B cell (primary cell): ENCODE measurements at places on chromosomes 2 and 18.

GRCh38 chr2:114089636-114090319 is 199.9 kb downstream of the ACTR3 start:
- no peak for DNase-seq

- no peak for DNase-seq
Observed at GRCh38 chr2:148546270-148546669, 98.3 kb upstream of the EPC2 start.

- DNase-seq = no peak
Observed at GRCh38 chr2:65055422-65056214, 598 bp upstream of the CEP68 start.

GRCh38 chr2:196213252-196213980 is 42.0 kb upstream of the STK17B start:
- no peak for DNase-seq

DNA sequence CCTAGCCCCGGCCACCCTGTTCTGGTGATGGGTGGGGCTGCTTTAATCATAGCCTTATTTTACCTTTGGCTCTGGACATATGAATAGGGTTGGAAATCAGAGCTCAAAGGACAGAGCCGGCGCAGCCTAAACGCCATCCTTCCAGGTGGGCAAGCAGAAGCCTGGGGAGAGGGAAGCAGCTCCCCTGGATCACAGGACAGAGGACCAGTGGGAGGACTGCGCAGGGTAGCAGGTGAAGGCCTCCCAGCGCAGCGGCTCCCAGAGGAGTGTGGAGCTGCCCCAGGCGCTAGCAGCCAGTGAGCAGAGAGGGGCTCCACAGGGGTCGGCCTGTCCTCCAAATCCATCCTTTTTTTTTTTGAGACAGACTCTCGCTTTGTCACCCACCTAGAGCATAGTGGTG is 16.4 kb upstream of the CYS1 start:
- DNase-seq = no peak

DNA sequence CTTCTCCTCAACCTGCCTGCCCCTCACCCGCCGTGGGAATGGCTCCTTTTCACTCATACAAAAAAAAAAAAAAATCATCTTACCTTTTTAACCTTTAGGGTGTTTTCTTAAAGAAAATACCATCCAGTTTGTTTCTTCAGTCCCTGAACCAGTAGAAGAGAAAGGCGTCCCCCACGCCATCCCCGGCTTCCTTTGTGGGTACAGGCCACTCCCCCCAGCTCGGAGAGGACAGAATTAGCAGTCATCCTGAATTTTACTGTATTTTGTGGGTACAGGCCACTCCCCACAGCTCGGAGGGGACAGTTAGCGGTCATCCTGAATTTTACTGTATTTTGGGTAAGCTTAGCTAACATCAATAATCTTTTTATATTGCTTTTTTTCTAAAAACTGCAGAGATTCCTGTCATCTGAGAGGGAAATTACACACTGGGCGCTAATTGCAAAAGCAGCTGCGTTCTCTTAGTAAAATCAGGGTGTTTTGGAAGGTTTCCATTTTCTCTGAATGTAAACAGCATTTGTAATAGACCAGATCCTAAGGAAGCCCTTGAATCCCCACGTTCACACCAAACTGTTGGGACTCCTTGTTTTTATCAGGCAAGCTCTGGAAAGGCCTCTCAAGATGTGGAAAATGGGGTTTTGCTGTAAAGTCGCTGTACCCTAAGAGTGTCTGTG is 72.5 kb downstream of the NFATC1 start:
- no peak for DNase-seq

DNA sequence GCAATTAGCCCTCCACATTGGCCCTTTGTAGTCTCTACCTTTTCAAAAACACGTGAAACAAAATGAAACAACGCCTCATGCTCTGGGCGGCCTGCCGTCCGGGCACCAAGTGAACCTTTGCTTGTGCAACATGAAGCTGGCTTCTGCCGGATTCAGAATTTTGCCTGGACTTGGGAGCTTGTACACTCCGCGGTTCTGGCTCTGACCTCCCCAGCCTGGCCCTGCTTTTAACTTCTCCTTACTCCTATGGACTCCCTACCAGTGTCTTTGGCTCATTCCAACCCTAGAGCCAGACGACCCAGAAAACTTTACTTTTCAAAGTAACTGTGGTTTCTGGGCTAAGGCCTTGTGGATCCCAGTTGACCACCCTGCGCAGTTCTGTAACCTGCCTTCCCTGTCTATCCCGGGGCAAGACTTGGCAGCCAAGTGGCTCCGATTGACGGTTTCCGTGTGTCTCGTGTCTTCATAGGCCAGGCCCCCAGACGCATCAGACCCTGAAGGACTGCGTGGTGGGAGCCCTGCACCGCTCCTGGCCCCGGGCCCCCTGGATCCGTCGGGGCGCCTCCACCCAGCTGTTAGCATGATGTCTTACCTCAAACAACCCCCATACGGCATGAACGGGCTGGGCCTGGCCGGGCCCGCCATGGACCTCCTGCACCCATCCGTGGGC is 1.9 kb downstream of the OTX1 start:
- DNase-seq = peak; percentile 47

DNA sequence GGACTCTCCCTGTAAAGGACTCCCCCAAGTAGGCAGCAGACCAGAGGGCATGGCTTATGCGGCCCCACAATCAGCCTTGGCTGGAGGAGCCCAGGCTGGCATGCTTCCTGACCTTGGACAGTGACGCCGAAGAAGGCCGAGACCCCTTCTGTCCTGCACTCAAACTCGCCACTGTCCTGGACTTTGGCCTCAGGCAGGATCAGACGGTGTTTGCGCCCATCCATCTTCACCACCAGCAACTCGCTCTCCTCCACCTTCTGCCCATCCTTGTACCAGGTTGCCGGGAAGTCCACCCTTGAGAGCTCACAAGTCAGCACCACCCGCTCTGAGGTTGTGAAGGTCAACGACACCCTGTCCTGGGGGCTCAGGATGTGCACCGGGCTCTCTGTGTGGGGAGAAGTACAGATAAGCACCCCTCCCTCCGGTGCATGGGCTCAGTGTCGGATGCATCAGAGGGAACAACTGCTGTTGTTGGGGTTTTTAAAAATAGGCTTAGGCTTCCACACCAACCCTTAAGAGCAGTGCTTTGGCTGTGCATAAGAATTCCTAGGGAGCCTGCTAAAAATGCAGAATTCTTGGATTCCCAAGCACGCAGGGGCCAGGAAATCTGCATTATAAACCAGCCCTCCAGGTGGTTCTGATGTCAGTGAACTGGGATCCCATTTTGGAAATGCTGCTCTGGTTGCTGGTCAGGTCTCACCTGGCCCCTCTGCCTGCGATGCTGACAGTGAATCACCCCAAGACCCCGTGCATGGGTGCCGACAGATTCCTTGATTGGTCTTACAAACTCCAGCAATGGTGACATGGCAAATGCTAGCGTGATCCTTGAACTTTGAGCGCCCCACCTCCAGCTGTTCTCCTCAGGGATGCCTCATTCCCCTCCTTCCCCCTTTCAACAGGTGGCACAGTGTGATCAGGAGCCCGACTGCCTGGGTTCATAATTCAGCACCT is 5.9 kb downstream of the OBSL1 start:
- no peak for DNase-seq

GRCh38 chr2:128727914-128728313 is 409.2 kb upstream of the HS6ST1 start:
- no peak for DNase-seq

GRCh38 chr2:124079045-124079444 is 54.0 kb downstream of the CNTNAP5 start:
- no peak for DNase-seq

DNA sequence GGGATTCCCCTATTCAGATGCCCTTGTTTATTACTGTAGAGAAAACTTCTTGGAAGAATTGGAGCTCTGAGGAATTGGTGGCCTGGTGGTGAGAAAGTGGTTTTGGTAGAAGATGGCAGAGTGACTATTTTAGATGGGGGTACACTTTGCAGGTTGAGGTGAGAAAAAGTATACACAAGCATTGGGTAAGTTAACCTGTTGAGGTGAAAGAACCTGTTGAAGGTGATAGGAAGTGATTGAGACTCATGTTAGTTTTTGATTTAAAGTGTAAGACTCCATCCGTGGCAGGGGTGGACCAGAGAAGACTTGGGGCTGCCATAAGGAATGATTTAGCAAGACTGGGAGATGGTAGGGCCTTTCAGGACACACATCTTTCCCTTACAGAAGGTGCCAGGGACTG is 3.1 kb downstream of the CCT7 start:
- no peak for DNase-seq

DNA sequence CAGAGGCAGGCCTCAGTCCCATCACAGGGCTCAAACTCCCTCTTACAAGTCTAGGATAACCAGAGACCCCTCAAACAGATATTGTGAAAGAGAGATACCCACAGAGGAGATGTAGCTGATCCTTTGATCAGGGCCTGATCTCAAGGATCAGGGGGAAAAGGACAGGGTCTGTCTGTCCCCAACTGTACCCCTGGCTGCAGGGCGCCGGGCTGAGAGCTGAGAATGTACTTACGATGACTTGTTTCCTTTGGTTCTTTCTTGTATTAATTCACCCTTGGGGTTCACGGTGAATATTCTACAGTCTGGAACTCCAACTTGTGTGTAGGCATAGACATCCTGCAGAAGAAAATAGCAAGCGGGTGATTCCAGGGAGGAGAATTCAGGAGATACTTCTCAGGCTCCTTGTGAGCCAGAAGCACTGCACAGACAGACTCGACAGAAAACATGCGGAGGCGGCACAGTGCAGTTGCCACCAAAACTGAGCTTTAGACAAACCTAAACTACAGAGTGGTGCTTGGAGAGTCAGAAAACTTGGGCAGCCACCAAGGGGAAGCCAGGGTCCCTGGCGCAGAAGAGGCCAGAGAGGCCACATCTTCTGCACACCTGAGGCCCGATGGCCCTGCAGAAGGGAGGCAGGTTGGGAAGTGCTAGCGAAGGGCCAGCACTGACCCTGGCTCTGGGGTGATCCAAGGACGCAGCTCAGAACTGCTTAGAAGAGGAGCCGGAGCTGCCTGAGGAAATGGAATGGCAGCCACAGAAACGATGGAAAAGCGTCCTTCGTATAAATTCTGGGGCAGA is 73.9 kb downstream of the EMILIN2 start:
- DNase-seq = no peak

GRCh38 chr2:8576525-8577167 is 105.2 kb upstream of the ID2 start:
- DNase-seq = peak; percentile 74

- DNase-seq = no peak
Observed at GRCh38 chr18:33113416-33113815, 327.1 kb downstream of the CCDC178 start.

DNA sequence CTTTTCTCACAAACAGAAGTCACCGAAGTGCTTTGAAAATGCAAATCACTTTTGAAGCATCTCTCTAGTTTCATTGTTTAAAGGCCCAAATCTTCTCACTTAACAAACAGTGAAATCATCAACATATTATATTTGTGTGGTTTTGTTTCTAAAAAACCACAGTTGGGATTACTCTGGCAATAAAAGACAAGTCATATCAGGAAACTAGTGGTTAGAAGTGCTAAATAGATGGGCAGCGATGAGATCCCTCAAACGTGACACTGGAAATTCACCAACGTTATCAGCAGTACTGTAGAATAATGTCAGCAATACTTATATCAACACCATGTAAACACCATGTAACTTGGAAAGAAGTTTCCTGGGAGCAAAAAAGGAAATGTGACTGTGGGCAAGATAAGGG is 893.5 kb downstream of the SUCLG1 start:
- no peak for DNase-seq

DNA sequence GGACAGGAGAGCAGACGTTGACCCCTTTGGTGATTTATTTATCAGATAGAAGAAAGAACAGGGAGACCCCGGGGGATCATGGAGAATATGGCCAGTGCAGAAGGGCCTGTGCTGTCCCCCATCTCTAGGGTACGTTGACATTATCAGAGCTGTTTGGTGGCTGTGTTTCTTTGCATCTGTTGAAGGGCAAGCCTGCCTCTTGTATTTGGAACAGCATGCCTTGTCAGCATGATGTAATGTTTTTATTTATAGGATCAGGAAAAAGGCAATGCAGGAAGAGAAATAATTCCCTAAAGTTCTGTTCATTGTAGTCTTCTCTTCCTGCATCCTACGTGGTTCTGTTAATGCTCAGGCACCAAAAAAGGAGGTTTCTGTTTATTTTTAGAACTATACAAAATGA is 49.8 kb upstream of the CABYR start:
- no peak for DNase-seq

GRCh38 chr18:25832001-25832604 is 258.3 kb downstream of the SS18 start:
- DNase-seq = peak; percentile 12

DNA sequence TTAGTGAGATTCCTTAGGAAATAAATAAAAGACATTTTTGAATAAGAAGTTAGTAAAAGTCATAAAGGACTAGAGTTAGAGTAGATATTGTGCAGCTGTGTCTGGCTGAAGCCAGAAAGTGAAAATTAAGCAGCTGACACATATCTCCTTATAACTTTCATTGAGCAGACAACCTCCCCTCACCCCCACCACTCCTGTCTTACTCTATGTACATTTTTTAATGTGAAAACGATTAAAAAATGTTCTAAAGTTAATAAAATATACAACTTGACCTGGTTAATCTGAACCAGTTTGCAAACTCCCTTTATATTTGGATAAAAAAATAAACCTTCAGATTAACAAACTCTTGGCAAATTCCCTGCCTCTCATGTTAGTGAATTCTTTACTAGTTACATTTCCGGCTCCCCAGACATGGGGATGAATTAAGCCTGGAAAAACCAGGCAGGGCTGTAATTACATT is 462.8 kb downstream of the MEIS1 start:
- DNase-seq = no peak

- DNase-seq = no peak
Observed at GRCh38 chr2:100126897-100127401, 15.4 kb downstream of the AFF3 start.

GRCh38 chr2:234932591-234933168 is 19.1 kb upstream of the SH3BP4 start:
- no peak for DNase-seq

DNA sequence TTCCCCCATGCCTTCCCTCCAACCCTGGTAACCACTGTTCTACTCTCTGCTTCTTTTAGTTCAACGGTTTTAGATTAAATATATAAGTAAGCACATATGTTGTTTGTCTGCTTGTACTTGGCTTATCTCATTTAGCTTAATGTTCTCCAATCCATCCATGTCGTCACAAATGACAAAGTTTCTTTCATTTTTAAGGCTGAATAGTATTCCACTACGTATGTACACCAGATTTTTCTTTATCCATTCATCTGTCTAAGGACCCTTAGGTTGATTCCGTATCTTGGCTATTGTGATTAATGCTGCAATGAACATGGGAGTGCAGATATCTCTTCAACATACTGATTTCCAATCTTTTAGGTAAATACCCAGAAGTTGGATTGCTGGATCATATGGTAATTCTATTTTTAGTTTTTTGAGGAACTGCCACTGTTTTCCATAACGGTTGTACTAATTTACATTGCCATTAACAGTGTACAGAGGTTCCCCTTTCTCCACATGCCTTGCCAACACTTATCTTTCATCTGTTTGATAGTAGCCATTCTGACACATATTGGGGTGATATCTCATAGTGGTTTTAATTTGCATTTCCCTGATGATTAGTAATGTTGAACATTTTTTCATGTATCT is 8.1 kb downstream of the ASB3 start:
- no peak for DNase-seq
